ENCODE measurements at places on chromosomes 6 and 20. TPM values are rescaled to one million over a fixed set of nuclear protein-coding genes. Genes with fewer than 3 reads are reported as not detected.

Gene RIN2
- not detected for polyA plus RNA-seq

- no peak overlapping the region for H3K4me3 ChIP-seq
- H3K27me3 ChIP-seq = no peaks in the 10 kb centered on the region
- H3K27ac ChIP-seq = no peak overlapping the region
- no peak for DNase-seq
These were observed 477.7 kb downstream of the TFAP2A start for GRCh38 chr6:9937031-9937763.

DNA sequence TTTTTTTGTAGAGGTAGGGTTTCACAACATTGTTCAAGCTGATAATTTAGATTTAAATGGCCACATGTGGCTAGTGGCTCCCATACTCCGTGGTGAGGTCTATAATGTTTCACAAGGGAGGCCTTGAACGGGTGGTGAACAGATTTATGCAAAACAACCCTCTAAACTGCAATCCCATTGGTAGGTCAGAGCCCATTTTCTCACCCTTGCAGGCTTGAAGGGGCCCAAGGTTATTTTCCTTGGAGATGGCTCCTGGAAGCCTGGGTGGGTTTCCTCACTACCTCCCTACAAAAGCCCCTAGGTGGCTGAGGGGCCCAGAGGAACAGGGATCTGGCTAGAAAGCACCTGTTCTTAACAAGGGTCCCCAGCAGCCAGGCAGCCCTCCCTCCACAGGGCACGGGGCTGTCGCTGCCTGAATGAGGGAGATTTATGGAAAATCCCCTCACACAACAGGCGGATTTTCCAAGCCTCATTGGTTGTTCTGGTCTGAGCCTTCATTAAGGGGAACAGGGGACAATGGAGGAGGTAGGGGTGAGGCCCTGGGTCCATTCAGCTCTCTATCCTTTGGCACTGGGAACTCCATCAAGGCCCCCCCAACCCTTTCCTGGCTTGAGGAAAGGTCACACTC, 64.6 kb downstream of the VEGFA start:
- no peak for DNase-seq
- H3K27ac ChIP-seq = no peak overlapping the region
- no peaks in the 10 kb centered on the region for H3K4me1 ChIP-seq

- DNase-seq = no peak
- peaks cover 4% of the 10 kb centered on the region for H3K27me3 ChIP-seq
- H3K4me1 ChIP-seq = peaks cover 5% of the 10 kb centered on the region
These were observed 223.8 kb upstream of the ECI2 start for GRCh38 chr6:4359108-4359730.

- H3K4me3 ChIP-seq = no peak overlapping the region
- H3K36me3 ChIP-seq = no peaks in the 10 kb centered on the region
- no peak for DNase-seq
- peaks cover 2% of the 10 kb centered on the region for H3K27me3 ChIP-seq
- H3K27ac ChIP-seq = no peak overlapping the region
These were observed 50.7 kb downstream of the NOX3 start for GRCh38 chr6:155404937-155405336.

- H3K4me1 ChIP-seq = no peaks in the 10 kb centered on the region
- no peaks in the 10 kb centered on the region for H3K36me3 ChIP-seq
- DNase-seq = no peak
- peaks cover 2% of the 10 kb centered on the region for H3K27me3 ChIP-seq
- H3K27ac ChIP-seq = no peak overlapping the region
These were observed 34.9 kb upstream of the THBS2 start for GRCh38 chr6:169288591-169288990.

DNA sequence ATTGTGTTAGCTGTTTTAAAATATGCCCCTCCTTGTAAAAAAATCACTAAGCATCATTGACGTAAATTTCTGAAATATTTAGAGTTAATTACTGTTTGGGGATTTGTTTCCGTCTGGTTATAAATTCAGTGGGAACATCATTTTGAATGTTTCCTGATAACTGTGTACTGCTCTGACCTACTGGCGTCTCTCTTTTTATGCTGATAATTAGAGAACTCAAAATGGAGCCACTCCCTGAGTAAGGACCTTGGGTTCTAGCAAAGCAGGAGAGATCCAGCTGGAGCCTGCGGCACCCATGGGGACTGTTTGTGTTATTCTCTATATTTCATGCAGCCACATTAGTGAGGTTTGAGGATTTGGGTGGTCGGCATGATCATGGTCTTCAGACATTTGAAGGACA, 124.9 kb downstream of the SOBP start:
- no peak overlapping the region for H3K4me3 ChIP-seq
- no peaks in the 10 kb centered on the region for H3K36me3 ChIP-seq
- H3K4me1 ChIP-seq = peaks cover 17% of the 10 kb centered on the region
- no peak for DNase-seq
- peaks cover 4% of the 10 kb centered on the region for H3K27me3 ChIP-seq
